A172 (cell line): ENCODE measurements at places on chromosomes 6 and 20.

- peak; percentile 12 for DNase-seq
Measured at GRCh38 chr20:16423311-16424212, 149.7 kb downstream of the KIF16B start.

- DNase-seq: no peak
Measured at GRCh38 chr6:38271081-38271480, 368.6 kb downstream of the BTBD9 start.

DNA sequence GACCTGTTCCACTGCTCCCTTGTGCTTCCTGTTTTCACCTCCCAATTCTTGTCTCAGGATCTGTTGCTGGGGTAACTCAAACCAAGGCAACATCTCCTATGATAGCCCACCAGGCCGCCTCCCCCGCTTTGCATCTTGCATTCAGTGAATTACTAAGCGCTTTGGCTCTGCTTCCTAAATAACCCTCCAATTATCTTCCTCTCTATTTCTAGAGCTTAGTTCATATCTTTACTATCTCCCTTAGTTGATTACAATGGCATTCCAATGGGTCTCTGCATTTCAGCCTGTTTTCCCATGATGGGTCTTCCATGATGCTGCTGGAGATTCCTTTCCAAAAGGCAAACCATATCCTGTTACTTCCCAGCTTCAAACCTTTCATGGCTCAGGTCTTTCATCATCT is 117.2 kb upstream of the FERMT1 start:
- no peak for DNase-seq

- DNase-seq: peak; percentile 68
Measured at GRCh38 chr20:4449957-4450715, 271.6 kb upstream of the PRND start.

DNA sequence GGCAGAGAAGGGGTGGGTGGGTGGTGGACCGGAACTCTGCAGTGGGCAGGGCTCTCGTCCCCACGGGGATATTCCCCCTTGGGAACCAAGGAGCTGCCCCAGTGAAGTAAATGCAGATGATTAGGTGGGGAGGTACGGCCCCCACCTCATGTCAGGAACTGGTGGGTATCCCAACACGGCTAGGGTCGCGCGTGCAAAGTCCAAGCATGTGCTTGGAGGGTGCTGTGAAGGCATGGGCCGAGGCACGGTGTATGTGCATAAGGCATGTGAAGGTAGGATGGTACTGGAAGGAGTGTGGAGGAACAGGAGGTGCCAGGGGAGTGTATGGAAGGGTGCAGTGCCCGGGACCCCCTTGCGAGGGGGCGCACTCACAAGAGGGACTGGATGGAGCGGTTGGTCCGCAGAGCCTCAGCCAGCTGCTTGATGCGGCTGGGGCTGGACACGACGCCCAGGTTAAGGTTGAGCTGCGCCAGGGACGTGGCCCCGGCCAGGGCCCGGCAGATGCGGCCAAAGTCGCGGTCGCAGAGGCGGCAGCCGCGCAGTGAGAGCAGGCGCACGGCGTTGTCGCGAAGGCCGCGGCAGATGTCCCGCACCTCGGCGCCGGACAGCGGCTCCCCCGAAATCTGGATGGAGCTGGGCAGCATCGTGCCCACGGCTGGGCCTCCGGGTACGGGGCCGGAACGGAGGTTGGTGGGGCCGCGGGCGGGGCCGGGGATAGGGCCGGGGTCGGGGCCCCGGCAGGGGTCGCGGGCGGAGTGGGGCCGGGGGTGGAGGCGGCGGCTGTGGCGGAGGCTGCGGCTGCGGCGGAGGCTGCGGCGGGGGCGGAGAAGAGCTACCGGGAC is 783 bp downstream of the LRRC73 start:
- no peak for DNase-seq

- no peak for DNase-seq
Measured at GRCh38 chr6:20208687-20209378, 3.4 kb downstream of the MBOAT1 start.

- no peak for DNase-seq
Measured at GRCh38 chr6:160356074-160356744, 8.0 kb downstream of the SLC22A3 start.

DNA sequence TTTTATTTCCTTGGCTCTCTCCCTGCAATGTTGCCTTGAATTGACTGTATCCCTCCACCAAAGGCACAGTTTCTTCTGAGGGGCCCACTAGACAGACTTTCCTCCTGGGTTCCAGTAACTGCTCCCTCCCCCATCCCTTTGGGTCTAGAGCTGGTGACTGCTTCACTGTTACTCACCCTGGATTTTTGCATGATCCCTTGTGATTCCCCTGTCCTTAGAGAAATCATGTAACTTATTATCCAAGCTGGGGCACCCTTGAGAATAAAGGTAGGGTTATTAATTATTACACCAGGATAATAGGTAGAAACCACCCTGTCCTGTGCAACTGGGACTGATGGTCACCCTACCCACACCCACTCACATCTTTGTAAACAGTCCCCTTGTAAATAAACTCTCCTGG is 67.5 kb upstream of the FYN start:
- DNase-seq: no peak
